ENCODE measurements at places on chromosomes 6 and 20. TPM values are rescaled to one million over a fixed set of nuclear protein-coding genes. Genes with fewer than 3 reads are reported as not detected.

The TSBP1 gene
- total RNA-seq = not detected

The PGBD1 gene
- total RNA-seq = 8.2 TPM

GRCh38 chr6:137867685-137868509 lies 838 bp downstream of the TNFAIP3 start:
- no peaks in the 10 kb centered on the region for H3K36me3 ChIP-seq
- DNase-seq = peak; percentile 50
- no peak overlapping the region for H3K27ac ChIP-seq
- peak overlapping the region; percentile 73 for H3K4me3 ChIP-seq
- H3K27me3 ChIP-seq = peaks cover 5% of the 10 kb centered on the region

- H3K36me3 ChIP-seq = peaks cover 4% of the 10 kb centered on the region
- H3K27me3 ChIP-seq = no peaks in the 10 kb centered on the region
- H3K27ac ChIP-seq = no peak overlapping the region
- no peak for DNase-seq
- H3K4me1 ChIP-seq = peaks cover 10% of the 10 kb centered on the region
Observed at GRCh38 chr6:32163559-32164258, 686 bp upstream of the EGFL8 start.

The HSF2 gene
- total RNA-seq = 30.5 TPM

GRCh38 chr6:165880686-165881085 lies 217.6 kb upstream of the PDE10A start:
- H3K4me3 ChIP-seq = no peak overlapping the region
- DNase-seq = no peak
- H3K27me3 ChIP-seq = no peaks in the 10 kb centered on the region
- peaks cover 3% of the 10 kb centered on the region for H3K4me1 ChIP-seq

DNA sequence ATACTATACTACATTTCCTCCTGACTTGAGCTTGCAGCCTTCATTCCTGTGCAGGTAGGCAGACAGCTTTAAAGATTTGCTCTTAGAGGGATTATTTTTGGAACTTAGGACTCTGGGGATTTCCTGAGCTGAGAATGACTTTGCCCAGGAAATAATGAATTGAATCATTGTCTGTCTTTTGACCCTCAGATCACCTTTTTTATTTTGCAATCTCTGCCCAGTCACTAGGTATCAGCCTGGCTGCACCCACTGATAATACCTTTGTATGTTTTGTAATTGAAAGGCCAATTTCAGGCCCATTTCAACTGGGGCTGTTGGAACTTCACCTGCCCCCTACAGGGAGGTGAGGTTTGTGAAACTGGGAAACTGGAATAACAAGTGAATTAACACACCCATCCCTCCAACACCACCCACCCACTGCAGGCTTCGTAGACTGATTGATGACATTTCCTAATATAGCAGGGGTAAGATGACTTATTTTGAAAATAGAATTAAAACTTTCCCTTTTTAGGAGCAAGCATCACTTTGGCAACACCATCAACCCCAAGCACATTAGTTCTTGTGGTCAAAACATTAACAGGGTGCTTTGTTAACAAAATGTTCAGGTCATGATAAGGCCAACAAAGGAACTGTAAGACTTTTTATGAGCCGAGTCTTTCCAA lies 157.1 kb upstream of the CENPW start:
- H3K36me3 ChIP-seq = peaks cover 9% of the 10 kb centered on the region
- no peaks in the 10 kb centered on the region for H3K4me1 ChIP-seq
- DNase-seq = no peak
- H3K27ac ChIP-seq = no peak overlapping the region

All from Karpas-422 (cell line).